ENCODE measurements at places on chromosomes 2 and 18.

- no peak for DNase-seq
Measured at GRCh38 chr2:199409759-199410529, 47.8 kb downstream of the SATB2 start.

DNA sequence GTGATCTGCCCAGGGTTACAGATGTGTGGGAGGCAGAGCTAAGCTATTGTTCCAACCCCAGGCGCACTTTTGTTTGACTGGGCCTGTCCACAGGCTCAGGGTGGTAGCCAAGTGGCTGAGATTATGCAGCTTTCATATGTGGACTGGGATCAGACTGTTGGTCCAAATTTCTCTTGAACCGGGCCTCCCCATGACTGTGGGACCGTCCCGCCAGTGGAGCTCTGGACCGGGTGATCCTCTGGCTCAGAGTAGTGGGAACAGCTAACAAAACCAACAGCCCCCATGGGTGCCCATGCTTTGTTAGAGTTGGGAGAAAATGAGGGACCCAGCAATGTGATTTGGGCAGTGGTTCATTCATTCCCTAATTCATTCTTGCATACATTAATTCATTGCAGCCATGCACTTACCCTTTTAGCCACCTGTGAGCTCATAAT, 86.8 kb upstream of the HS6ST1 start:
- no peak for DNase-seq

GRCh38 chr2:150733051-150733618, 245.7 kb upstream of the RND3 start:
- no peak for DNase-seq

GRCh38 chr2:57407772-57408201, 638.8 kb upstream of the VRK2 start:
- DNase-seq, result no peak

- no peak for DNase-seq
Measured at GRCh38 chr2:217714287-217714751, 288.5 kb downstream of the TNS1 start.

GRCh38 chr18:74148543-74149070, 284 bp downstream of the TIMM21 start:
- no peak for DNase-seq

DNA sequence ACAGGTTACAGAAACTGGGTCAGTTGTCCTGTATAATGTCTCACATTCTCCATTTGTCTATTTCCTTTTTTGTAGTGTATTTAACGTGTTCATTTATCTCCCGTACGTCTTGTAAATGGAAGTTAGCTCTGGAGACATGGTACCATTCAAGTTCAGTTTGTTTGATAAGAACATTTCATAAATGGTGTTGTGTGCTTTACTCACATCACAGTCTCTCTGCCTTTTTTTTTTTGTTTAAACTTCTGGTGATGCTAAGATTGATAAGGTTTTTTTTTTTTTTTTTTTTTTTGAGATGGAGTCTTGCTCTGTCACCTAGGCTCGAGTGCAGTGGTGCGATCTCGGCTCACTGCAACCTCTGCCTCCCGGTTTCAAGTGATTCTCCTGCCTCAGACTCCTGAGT, 41.7 kb downstream of the UBR3 start:
- DNase-seq, result no peak

GRCh38 chr2:133504566-133505505, 63.4 kb downstream of the NCKAP5 start:
- no peak for DNase-seq

DNA sequence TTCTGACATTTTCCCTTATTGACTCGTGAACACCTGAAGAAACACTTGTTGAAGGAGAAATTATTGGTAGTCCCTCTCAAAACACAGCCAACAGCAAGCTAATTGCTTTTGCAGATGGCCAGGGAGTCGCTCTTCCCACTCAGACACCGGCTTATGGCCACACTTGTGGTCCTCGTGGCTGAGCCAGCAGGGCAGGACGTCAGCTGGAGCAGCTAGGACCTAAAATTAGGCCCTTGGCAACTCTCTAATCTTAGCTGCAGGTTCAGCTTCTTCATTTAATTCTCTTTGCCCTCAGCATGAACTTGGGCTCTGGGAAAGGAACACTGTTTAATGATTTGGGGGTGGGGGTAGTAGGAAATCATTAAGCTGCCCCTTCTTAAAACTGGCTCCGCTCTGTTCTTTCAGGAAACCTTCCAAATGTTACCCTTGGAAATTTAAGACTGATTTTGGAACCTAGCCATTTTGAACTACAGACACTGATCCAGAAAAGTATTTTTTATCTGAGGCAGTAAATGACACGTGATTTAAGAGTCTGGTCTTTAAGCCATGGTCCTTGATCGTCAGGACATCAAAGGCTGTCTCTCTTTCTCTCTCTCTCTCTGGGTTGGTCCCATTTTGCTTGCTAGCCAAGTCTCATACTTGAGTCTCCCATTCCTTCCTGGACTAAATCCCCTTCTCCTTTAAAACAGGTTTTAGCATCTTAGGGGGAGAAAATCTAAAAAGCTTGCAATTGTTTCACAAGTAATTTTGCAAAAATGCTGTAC, 77.5 kb downstream of the CDK15 start:
- no peak for DNase-seq

- DNase-seq, result no peak
Measured at GRCh38 chr18:23563377-23564043, 22.8 kb downstream of the NPC1 start.

DNA sequence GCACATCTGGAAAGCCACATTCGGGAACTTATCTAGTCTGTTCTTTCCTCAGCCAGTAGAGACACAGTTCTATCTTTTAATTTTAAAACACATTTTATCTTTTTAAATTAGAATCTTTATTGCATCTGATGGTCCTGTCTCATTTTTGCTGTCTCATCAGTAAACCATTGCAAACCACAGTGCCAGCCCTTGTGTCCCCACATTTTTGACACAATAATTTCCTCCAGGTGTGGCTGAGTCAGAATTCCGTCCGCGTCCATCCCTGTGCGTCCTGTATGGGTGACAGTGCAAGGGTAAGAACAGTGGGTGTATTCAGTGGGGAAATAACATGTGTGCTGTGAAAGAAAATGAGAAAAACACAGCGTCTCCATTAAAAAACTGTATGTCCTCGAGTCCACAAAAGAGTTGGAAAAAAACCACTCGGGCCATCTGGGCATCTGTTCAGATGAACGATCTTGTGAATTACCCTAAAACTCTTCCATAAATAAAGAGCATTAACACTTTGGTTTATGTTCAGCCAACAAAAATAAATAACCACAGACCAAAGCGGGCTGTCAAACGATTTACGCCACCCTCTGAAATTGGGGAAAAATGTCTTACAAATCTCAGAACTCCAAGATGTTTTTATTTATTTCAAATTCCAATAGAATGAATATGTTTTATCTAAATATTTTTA, 137.3 kb downstream of the ZNF516 start:
- DNase-seq, result no peak

DNA sequence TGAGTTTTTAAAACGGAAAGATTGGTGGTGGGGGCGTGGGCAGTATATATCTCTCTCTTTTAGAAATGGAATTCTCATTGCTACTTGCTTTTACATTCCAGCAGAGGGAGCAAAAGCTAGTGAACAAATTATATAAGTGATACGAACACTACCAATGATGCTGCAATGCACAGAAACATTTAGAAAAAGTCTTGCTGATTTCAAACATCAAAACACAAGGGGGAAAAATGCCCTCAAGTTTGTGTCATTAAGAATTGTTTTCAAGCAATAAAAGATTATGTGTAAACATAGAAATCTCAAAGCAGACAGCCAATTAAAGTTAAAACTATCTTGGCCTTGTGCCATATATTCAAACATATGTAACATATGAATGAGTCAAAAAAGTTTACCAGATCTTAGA, 296.3 kb upstream of the KCNJ3 start:
- no peak for DNase-seq

- no peak for DNase-seq
Measured at GRCh38 chr2:124353656-124354055, 328.6 kb downstream of the CNTNAP5 start.

GRCh38 chr18:8742387-8743361, 37.3 kb downstream of the MTCL1 start:
- DNase-seq, result no peak

DNA sequence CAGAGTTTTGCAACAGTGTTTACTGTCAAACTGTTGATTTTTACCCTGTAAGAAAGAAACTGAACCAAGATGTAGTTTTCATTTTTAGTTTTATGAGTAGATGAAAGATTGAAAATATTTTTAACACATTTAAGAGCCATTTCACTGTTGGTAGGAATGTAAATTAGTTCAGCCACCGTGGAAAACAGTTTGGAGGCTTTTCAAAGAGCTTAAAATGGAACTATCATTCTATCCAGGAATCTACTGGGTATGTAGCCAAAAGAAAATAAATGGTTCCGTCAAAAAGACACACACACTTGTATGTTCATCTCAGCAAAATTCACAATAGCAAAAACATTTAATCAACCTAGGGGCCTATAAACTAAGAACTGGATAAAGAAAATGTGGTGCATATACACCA, 729.8 kb upstream of the CDH7 start:
- DNase-seq, result no peak

DNA sequence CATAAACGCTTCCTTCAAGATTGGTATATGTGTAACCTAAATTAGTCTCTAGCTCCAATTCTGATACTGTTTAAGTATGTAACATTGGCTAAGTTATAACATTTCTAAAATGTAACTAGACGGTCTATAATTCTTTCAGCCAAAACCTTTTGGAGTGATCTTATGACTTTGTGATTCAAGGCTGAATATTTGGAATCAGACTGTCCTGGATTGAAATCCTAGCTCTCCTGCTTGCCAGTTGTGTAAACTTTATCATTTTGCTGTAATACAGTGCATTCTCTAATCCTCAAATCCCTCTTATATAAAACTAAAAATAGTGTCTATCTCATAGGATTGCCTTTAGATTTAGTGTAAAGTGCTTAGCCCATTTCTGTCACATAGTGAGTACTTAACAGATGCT, 337.2 kb upstream of the KCNJ3 start:
- no peak for DNase-seq

- no peak for DNase-seq
Measured at GRCh38 chr2:196172951-196173350, 1.6 kb upstream of the STK17B start.

- DNase-seq, result no peak
Measured at GRCh38 chr2:74148457-74149246, 940 bp upstream of the BOLA3 start.

- no peak for DNase-seq
Measured at GRCh38 chr2:128602038-128602698, 283.5 kb upstream of the HS6ST1 start.

DNA sequence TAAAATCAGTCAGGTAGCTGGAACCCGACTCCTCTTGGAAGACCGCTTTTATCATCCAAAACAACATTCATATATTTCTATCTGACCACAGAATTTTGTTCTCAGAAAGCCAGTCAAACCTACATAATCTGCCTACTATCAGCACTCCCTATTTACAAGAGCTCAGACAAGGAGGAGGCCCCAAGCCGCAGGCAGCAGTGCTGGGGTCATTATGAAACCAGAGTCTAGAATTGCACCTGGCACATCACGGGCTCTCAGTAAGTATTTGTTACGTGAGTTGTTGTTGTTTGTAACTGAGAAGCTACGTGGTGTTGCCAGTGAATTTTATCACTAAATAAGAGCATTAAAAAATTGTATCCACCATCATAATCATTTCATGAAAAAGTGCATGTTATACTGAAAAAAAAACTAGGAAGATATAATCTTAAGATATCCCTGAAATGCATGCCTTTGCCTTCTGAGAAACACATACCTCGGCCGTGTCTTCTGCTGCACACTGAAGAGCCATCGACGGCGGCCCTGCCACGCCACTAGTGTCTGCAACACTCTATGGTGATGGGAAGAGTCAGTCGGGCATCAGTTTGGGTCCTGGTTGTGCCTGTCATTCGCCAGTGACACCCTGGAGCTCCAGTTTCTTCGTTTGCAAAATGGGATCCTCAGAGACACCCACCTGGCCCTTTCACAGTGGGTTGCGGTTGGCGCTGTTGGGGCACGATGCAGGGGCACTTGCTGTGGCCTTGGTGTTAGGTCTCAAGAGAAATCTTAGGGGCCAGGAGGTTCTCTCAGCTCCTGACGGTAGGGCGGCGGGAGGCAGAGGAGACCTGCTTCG, 505.9 kb downstream of the EIPR1 start:
- no peak for DNase-seq

- no peak for DNase-seq
Measured at GRCh38 chr18:37539236-37539635, 26.4 kb downstream of the CELF4 start.

DNA sequence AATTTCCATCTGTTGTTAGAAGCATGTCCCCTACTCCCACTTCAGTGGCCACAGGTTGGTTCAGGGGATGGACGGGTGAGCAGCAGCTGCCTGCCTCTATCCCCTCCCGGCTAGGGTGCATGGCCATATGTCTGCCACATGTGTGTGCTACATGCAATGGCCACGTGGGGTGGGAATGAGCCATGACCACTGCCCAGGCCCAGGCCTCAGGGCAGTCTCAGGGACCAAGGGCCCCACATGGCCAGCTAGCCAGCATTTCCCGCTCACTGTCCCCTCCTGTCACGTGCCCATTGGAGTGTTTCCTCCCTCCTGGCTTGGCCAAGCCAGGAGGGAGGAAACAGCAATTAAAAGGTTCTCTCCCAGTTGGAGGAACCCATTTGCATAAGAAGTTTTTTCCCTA, 117.1 kb downstream of the KCNS3 start:
- no peak for DNase-seq

DNA sequence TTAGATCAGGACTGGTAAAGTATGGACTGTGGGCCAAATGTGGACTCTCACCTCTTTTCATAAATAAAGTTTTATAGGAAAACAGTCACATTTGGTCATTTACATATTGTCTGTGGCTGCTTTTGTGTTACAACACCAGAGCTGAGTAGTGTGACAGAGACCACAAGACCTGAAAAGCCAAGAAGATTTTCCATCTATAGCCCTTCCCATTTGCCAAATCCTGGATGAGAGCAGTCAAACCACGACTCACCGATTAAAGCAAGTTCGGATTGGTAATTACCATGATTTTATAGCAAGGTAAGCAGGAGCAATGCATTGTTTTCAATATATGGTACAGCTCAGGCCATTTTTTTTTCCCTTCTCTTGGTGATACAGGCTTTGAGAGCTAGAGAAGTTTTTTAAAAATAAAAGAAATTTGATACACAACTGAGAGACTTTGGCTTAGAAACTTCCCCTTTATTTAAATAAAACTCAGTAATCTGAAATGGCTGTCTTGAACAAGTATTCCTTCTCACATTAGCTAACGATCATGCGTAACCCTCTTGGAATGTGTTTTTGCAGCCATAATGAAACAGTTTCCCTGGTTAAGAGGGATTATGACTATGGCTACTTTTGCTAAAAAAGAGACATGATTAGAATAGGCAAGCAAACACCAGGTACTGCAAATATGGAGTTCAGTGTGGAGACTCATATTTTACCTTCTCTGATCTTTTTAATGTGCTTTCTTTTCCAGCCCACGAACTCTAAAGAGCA, 9.5 kb upstream of the MALL start:
- DNase-seq, result no peak

DNA sequence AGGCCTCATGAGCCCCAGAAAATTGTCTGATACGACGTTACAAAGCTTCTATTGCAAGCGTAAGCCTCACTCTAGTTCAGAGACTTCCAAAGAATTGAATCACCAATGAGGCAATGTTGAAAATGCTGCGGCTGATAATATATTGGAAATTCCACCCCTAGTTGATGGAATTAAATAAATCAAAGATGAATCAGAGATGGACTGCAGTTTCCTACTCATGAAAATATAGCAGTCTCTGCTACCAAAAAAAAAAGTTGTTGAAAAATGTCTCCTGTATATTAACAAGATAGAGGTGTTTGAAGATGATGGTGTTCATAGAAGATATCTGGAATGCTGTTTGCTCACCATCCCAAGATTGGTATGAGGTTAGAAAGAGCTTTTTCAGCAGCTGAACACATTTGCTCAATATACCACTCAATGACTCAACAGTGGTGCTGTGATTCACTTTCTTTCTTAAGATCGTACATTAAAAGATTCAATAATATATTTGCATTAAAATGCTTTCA, 99.8 kb upstream of the ARHGAP28 start:
- no peak for DNase-seq
